ENCODE measurements at places on chromosomes 7 and 10.

DNA sequence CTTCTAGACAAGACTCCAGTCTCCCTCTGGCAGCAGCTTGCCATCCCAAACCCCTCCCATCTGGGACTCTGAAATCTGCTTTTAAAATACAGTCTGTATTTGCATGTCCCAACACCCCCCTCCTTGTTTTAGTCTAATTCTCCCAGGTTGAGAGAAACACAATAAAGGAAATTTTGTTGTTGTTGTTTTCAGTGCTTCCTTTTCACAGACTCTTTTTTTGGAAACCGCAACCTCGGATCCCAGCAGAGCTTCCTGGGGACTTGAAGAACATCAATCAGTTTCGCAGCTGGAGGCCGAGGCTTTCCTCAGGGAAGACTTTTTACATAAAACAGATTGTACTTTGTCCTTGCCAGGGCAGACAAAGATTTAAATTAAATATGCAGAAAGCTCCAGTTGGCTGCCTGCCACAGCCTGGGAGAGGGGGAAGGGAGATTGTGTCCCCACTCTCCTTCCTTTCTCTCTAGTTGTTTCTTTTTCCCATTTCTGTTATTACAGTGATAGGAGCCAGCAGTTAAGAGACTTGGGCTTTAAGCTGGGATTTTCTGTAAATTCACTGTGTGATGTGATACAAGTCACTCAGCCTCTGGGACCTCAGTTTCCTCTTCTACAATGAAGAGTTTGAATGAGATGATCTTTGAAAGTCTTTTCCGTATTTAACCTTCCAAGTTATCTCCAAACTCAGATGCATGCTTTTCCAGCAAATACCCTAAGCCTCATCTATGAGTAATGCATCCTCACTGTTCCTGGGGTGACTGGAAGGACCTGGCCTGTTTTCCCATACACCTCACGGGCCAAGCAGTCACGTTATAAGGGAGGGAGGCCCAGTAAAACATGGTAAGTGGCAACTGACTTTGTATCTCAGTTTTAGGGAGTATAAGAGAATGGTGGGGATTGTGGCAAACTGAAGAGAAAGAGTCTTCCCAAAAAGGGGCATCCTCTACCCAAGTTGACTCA is 192.3 kb downstream of the REEP3 start:
- H3K27ac ChIP-seq = peak overlapping the region; percentile 81
- no peak overlapping the region for H3K4me3 ChIP-seq
- peaks cover 18% of the 10 kb centered on the region for H3K4me1 ChIP-seq
- no peaks in the 10 kb centered on the region for H3K36me3 ChIP-seq

GRCh38 chr7:154387252-154387651 is 335.1 kb downstream of the DPP6 start:
- no peaks in the 10 kb centered on the region for H3K36me3 ChIP-seq
- DNase-seq = no peak
- H3K27me3 ChIP-seq = no peaks in the 10 kb centered on the region

DNA sequence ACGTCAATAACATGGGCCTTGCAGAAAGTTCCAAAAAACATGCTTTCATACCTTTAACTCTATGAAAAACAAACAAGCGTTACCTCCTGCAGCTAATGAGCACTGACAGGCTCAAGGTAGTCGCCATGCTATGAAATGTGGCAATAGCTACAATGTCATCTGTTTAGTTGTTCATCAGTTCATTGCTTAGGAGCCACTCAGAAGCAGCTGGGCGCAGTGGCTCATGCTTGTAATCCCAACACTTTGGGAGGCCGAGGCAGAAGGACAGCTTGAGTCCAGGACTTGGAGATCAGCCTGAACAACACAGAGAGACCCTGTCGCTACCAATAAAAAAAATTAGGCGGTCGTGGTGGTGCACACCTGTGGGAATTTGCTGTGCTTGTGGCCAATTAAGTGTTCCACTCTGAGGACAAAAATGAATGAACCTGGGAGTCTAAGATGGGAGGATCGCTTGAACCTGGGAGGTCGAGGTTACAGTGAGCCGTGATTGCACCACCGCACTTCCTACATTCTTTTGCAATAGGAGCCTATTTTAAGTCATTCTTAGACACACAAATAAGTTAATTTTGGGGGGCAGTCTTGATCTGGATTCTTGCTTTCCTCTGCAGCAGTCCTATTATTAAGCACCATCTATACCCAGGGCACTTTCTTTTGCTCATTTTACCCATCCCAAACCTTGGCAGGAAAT is 276.2 kb upstream of the KLF14 start:
- no peaks in the 10 kb centered on the region for H3K36me3 ChIP-seq
- H3K4me1 ChIP-seq = peaks cover 14% of the 10 kb centered on the region
- no peak overlapping the region for H3K27ac ChIP-seq
- no peak for DNase-seq
- no peak overlapping the region for H3K4me3 ChIP-seq

GRCh38 chr10:5927306-5927705 is 37.3 kb downstream of the FBH1 start:
- no peaks in the 10 kb centered on the region for H3K27me3 ChIP-seq
- no peaks in the 10 kb centered on the region for H3K4me1 ChIP-seq
- peaks cover 8% of the 10 kb centered on the region for H3K36me3 ChIP-seq
- no peak overlapping the region for H3K4me3 ChIP-seq

DNA sequence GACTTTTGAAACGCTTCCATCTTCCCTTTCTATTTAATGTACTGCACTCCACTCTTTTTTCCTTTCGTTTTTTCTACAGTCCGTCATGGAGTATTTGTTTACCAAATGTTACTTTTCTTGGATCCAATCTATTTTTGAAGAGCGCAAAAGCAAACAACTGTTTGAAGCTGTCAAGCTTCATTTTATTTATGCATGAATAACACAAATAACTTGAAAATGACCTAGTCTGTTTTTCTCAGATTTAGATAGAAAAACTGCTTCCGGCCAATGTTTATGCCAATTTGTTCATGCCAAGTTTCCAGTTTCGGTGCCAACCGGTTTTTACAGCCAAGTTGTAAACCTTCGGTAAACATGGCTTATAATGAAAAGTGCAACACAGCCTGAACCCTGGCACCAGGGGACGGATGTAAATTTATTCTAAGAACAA is 150.9 kb upstream of the KLF6 start:
- peak; percentile 78 for DNase-seq
- H3K4me3 ChIP-seq = no peak overlapping the region

GRCh38 chr7:31372231-31372959 is 31.9 kb upstream of the NEUROD6 start:
- no peak for DNase-seq
- H3K27me3 ChIP-seq = no peaks in the 10 kb centered on the region
- no peaks in the 10 kb centered on the region for H3K36me3 ChIP-seq
- no peak overlapping the region for H3K27ac ChIP-seq
- no peak overlapping the region for H3K4me3 ChIP-seq

DNA sequence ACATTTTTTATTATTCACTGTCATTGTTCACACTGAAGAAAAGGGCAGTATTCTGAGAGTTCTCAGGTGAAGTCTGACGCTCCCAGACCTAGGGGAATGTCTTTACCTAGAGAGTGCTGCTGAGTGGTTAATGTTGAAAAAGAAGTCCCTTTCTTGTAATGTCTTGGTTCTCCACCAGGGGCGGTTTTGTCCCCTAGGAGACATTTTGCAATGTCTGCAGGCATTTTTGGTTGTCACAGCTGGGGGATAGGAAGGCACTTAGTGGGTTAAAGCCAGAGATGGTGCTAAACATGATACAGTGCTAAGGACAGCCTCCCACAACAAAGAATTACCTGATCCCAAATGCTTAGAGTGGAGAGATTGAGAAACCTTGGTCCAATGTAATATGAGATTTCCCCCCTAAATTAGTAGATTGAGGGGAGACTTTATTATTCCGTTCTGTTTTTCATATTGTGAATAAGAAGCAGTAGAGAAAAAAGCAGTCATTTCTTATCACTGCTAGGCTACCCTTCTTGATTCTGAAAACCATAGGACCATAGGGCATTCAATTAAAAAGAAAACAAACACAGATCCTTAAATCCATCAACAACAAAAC is 13.1 kb downstream of the UMAD1 start:
- no peak for DNase-seq
- no peak overlapping the region for H3K27ac ChIP-seq
- H3K4me1 ChIP-seq = no peaks in the 10 kb centered on the region
- no peak overlapping the region for H3K4me3 ChIP-seq
- H3K27me3 ChIP-seq = no peaks in the 10 kb centered on the region

DNA sequence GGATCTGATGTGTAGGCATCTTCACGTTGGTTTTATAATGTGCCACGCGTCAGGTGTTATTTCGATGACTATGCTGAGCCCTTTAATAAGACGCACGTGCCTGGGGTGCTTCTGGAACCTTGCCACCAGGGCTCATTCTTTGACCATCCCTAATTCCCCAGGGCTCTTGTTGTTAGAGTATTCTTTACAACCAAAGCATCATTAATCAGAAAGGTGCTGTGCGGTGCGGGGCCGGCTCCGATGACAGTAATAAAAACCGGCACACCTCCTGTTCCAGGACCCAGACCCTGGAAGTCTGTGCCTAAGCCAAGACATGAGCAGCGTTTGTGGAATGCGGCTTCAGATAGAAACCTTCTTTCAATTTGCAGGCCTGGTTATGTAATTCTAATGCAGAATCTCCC is 58.4 kb downstream of the MGMT start:
- H3K27ac ChIP-seq = no peak overlapping the region
- H3K4me3 ChIP-seq = no peak overlapping the region
- no peaks in the 10 kb centered on the region for H3K27me3 ChIP-seq
- H3K4me1 ChIP-seq = no peaks in the 10 kb centered on the region
- no peaks in the 10 kb centered on the region for H3K36me3 ChIP-seq

- H3K27me3 ChIP-seq = no peaks in the 10 kb centered on the region
- H3K4me1 ChIP-seq = no peaks in the 10 kb centered on the region
- H3K4me3 ChIP-seq = no peak within 1 kb of the TSS
- no peaks in the 10 kb centered on the region for H3K36me3 ChIP-seq
Observed at GRCh38 chr7:30911561-30911969, at the start of gene AQP1. Gene AQP1 (plus strand): TSS chr7:30911853. CDS start chr7:30911910, 57 bp downstream.

DNA sequence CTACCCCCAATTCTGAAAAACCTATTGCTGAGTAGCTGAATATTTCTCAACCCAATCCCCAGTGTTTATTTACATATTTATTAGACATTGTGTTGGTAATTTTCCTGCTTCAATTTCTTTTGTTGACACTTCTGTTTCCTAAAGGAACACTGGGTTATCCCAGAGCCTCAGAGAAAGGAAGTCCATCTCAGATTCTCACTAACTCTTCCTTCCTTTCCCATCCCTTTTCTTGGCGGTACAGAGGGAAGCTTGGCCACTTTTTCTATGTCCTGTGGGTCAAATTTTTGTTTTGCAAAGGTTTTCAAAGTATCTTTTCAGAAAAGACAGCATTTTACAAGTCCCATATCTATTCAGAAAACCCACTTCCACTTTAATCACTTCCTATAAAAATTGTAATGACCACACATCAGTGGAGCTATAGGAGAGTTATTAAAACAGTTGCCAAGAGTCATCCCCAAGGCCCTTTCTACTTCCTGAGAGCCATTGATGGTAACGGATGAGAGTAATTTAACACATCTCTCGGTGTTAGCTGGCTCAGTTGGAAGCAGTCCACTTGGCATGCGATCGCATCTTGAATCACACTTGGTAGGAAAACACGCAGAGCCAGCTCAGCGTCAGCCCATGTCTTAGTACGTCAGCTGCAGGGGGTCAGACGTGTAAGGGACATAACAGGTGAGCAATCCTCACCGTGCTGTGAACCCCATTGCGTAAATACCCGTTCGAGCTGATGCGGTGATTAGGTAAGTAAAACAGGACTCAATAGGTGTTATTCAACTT is 231.1 kb upstream of the ADARB2 start:
- no peaks in the 10 kb centered on the region for H3K36me3 ChIP-seq
- no peak overlapping the region for H3K27ac ChIP-seq
- DNase-seq = no peak
- H3K27me3 ChIP-seq = no peaks in the 10 kb centered on the region
- no peaks in the 10 kb centered on the region for H3K4me1 ChIP-seq

DNA sequence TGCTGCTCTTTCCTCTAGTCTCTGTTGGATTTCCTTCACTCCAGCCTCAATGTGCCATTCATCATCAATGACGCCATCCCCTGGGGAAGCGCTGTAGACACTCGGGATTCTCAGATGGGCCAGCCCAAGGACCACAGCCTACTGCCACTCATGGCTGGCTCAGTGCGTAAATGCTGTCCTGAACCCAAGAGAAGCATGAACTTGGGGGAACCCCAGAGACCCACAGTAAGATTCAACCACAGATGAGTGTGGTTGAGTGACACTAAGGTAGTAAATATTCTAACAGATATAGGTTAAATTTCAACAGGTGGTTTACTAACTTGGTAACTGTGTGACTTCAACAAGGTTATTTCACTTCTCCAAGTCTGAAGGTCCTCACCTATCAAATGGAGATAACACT is 304.1 kb downstream of the GRM8 start:
- DNase-seq = no peak
- no peaks in the 10 kb centered on the region for H3K4me1 ChIP-seq
- no peaks in the 10 kb centered on the region for H3K27me3 ChIP-seq
- H3K27ac ChIP-seq = no peak overlapping the region
- no peak overlapping the region for H3K4me3 ChIP-seq

DNA sequence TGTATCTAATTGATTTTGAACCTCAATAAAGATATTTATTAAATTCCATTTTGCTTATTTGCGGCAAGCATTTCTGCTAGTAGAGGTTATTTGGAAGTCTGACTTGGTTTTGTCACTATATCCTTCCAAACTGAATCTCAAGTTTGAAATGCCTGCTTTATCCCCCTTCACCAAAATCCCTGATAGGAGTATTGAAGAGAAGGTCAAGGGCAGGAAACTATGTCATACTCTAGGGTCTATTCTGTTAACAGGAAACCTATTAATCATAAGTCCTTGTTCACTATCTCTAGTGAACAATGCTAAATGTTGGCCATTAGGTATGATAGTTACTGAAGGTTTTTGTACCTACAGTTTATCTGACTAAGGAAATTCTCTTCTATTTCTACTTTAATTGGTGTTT is 11.5 kb downstream of the GNAT3 start:
- H3K36me3 ChIP-seq = no peaks in the 10 kb centered on the region
- no peaks in the 10 kb centered on the region for H3K4me1 ChIP-seq
- no peak for DNase-seq
- H3K4me3 ChIP-seq = no peak overlapping the region

DNA sequence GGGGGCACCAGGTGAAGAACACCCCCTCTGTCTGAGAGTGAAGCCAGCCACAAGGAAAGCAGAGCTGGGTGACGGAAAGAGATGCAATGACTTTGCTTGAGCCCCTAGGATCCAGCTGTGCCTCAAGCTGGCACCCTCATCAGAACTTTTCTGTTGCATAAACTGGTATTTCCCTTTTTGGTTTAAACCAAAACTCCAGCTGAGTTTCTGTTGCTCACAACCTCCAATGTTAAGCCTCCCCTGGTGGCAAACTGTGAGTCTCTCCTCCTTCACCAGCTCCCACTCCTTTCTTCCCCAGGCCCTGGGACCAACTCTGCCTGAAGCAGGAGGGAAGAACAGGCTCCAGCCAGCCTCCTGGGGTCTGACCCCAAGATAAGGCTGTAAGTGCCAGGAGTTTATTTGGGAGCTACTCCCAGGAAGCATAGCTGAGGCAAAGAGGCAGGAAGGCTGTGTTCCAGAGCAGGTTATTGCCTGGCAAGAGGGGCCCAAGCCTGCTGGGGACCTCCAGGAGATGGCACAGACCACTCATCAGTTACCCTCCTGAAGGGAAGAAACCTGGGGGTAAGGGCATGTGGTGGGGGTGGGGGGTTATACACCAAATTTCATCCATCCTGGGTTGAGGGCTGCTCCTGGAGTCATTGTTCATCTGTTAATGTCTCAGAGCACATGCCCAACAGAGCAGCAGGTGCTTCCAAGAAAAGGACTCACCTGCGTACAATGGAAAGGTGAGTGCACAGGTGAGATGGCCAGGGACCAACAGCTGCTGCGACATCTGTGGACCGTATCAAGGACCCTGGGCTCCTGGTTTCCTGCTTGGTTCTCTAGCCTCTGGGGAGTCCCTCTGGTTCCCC is 73.3 kb upstream of the NANOS1 start:
- no peak overlapping the region for H3K4me3 ChIP-seq
- H3K27ac ChIP-seq = no peak overlapping the region
- H3K27me3 ChIP-seq = no peaks in the 10 kb centered on the region
- no peaks in the 10 kb centered on the region for H3K4me1 ChIP-seq
- no peaks in the 10 kb centered on the region for H3K36me3 ChIP-seq
- DNase-seq = no peak
